ENCODE measurements at places on chromosomes 11 and 22.

DNA sequence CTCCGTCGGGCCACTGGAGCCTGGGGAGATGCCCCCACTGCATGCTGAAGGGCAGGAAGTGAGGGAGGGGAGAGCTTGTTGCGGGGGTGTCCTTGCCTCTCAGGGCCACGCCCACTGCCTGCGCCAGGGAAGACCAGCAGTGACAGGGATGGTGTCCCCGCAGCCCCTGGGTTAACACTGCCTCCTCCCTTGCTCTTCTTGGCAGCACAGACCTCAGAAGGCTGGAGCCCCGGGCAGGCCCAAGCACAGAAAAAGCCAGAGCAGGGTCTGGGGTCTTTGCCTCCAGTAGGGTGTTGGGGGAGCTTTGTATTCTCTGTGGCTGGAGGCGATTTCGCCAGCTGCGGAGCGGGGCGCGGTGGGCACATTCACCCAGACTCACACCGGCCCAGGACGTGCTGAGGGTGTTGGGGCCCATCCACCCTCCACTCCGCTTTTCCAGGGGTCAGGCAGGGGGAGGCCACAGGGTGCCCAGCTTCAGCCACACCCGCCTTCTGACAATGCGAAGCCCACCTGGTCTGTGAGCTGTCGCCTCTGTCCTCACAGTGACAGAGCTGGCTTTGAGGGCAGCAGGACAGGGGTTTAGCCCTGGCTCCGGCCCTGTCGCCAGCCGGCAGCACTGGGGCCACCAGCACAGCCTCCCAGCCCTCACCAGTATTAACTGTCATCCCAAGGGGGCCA, 83.7 kb downstream of the CDKN1C start:
- no peak for DNase-seq

- DNase-seq: no peak
Measured at GRCh38 chr22:48868554-48868953, 959.1 kb downstream of the BRD1 start.

- no peak for DNase-seq
Measured at GRCh38 chr11:69048031-69048693, 570 bp upstream of the TPCN2 start.

DNA sequence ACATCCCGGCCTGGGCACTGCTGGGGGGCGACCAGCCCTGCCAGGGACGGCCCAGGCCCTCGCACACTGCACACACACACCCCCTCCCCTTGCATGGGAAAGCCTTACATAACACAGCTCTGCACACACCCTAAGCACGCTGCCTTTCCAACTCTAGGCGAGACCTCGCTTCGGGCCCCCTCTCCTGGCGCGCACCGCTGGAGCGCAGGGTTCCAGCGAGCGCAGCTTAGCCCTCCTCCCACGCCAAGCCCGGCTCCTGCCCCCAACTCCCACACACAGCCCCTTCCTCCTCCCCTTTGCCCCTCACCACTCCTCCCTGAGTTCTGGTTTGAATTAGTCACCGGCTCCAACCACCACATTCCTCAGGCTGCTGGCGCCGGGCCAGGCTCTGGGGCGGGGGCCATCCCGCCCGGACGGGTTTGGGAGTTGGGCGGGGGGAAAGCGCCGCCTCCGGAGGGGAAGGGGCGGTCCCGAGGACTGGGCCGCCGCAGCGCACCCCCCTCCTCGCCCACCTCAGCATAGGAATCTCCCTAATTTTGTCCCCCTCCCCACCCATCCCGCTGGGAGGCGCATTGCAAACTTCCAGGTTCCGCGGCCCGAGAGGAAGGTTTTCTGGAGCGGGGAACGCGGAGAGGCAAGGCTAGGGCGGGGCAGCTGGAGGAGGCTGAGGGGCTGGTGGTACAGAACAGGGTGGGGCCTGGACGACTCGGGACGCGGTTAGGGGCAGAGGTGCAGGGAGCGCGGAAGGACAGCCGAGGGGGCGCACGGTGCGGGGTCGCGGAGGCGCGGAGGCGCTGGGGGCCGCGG, 966 bp downstream of the AHNAK start:
- no peak for DNase-seq

DNA sequence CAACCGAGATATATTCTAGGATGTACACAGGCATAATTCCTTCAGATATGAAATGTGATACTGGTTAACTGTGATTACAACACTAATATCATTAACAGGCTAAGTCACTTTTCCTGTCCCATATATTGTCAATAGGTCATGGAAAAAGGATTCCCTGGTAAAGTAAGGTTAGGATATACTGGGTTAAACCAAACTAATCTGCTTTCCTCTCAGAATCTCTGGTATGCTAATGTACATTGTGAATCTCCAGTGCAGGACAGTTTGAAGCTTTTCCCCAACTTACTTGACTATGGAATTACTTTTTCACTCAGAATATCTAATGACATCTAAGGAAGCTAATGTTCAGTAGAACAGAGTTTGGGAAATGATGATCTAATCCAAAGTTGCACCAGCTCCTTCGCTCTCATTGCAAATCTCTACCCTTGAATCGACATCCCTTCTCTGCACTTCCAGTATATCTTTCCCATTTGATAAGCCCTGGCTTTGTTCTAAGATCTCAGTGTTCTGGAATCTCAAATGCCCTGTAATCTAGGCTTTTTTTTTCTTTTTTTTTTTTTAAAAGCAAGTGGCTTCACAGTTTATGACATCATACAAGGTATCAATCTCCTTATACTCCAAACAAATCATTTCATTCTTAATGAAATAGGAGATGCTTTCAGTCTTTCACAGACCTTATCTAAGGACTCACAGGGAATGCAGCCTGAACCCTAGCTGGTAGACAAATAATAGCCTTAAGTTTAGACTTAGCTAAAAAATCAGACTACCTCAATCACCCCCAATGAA, 43.8 kb downstream of the COPB1 start:
- DNase-seq: no peak

DNA sequence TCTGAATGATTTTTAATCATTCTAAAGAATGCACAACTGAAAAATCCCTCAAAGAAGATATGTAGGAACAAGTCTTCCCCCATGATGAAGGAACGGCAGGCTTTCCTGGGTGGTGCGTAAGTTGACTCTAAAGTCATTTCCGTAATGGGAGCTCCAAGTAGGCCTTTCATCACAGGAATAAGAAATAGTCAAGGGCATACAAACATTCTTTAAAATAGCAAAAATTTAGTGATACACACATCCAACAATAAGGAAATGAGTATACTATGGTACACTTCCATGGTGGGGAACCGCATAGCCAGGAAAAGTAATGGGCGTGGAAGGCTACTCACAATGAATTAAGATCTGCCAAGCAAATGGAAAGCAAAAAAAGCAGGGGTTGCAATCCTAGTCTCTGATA, 10.7 kb downstream of the CD59 start:
- no peak for DNase-seq

DNA sequence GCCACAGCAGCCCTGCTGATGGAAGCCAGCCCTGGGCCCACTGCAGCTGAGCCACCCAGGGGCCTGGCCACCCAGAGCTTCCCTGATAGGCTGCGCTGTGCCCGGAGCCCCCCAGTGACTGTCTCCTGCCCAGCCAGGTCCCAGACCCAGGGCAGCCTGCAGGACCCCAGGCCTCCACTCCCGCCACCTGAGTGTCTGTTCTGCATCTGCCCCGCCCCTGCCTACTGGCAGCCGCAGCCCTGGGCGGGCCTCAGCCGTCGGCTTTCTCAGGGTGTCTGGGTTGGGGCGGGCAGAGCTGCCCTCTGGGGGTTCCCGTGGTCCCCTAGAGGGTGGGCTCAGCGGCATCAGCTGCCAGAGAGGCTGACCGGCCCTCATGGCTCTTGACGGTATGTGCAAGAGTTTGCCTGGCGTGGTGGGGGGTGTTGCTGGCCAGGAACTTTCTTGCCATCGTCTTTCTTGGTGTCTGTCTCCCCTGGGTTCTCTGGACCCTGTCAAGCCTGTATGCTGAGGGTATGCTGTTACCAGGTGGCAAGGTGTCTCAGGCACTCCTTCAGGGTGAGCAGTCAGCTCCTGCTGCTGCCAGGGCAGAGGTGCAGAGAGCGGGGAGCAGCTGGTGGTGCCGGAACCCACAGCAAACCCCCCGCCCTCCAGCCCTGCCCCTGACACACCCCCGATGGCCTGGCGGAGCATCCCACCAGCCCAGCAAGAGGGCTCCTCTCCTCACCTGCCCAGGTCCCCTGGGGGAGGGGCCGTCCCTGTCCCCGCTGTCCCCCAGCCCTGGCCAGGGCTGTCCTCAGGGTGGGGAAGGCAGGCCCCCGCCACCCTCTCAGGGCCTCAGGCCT, 12.2 kb upstream of the PIM3 start:
- DNase-seq: no peak

GRCh38 chr11:12122083-12122482, 11.7 kb downstream of the MICAL2 start:
- no peak for DNase-seq

- no peak for DNase-seq
Measured at GRCh38 chr11:76153571-76153923, 52.8 kb downstream of the WNT11 start.

DNA sequence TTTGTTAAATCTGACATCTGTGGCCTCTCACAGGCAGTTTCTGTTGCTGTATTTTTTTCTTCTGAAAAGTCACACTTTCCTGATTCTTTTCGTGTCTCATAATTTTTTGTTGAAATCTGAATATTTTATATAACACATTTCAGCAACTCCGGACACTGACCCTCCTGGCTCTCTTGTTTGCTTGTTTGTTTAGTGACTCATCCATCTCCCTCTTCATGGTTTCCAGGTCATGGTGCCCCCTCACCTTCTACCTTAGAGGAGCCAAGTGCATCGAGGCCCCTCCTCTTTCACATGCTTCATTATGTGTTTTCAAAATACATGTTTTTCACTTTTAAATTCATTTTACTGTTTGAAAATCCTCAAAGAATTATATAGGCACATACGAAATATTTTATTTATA, 562.4 kb downstream of the OPCML start:
- no peak for DNase-seq

- DNase-seq: no peak
Measured at GRCh38 chr22:43235445-43236409, 48.8 kb upstream of the TTLL12 start.

- DNase-seq: no peak
Measured at GRCh38 chr22:45304971-45305370, 4.8 kb upstream of the FAM118A start.

GRCh38 chr11:130023204-130023603, 20.6 kb upstream of the PRDM10 start:
- no peak for DNase-seq

DNA sequence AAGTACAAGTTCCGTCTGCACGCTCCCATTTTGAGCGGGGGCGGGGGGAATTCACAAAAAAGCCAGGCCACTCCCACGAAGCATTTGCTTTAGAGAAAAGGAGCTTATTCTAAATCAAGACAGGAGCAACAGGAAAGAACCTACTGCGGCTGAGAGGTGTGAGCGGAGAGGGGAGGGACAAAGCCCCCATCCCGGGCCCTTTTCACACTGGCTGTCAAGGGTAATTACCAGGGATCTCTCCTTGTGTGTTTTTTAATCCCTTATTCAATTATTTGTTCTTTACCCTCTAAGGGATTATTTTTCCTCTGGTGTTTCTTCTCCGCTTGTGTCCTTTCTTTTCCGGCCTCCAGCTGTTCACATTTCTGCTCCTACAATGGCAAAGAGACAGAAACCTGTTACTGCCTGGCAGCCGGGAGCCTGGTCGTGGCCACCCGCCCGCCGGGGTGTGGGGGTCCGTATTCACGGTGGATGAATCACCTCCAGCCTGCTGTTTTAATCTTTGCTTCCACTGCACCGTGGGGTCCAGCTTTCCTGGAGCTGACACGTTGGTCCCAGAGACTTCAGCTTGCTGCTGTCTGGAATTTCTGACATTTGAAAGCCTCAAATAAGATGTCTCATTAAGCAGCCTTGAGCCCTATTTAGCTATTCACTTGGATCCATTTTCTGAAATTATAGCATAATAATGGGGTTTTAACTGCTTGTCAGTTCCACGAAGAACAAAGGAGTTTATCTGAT, 61.4 kb upstream of the FADD start:
- no peak for DNase-seq

DNA sequence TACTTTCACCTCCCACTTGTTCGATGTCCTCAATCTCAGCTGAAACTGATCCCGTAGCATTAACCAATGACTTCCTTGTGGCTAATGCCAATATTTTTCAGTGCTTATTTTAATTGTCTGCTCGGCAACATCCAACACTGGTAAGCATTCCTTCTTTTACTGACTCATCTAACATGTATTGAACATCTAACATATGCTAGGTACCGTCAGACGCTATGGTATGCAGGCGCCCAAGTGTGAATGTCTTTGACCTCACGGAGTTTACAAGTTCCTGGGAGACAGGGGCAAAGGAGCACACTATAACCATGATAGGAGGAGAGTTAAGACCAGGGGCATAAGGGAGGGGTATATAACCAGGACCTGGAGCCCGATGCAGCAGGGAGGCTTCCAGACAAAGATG, 1.7 kb downstream of the BRMS1 start:
- DNase-seq: no peak

- DNase-seq: no peak
Measured at GRCh38 chr11:68541991-68542390, 81.4 kb downstream of the PPP6R3 start.

GRCh38 chr11:45180848-45181192, 34.4 kb downstream of the PRDM11 start:
- peak; percentile 23 for DNase-seq

DNA sequence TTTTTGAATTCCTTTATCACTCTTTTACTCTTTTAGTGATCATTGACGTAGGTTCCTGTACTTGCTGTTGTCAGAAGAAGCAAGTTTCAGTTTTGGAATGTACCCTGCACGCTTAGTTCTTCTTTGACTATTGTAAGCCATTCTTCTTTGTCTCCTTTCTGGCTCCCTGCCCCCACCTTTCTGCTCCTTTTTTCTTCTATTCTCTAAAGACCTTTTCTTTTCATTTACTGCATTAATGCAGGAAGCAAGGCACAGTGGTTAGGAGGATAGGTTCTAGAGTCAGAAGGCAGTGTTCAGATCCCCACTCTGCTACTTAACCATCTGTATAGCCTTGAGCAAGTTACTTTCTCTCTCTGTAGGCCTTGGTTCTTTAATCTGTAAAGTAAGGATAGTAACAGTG, 33.7 kb upstream of the RAG2 start:
- no peak for DNase-seq

DNA sequence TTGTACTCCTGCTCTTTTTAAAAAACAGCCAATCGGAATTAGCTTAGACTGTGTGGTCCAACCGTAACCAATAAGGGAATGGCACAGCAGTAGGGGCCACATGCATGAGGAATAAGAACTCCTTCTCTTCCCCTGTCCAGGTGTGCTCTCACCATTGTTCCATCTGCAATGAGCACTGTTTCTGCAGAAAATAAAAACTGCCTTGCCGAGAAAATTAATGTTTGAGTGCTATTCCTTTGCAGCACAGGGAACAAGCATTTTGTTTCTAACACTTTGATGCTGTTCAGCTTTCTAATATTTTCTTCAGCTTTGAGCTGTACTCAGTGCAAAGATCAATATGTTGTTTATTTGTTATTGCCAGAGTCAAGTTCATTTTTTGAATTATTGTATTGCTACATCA, 57.9 kb downstream of the PIWIL3 start:
- DNase-seq: no peak

DNA sequence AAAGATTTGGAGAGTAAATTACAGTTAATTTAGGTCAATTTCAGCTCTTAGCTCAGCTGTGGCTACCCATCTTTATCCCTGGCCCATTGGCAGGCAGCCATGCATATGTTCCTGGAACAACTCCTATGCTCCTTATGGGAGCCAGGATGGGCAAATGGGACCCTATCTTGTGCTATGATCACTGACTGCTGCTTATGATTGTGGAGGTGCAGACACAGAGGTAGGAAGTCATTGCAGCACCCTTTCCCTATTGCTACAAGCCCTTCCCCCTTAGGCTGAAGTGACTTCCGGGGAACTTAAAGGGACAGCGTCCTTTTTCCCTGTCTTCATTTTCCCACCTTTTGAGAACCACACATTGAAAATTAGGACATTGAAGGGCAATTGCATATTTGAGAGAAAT, 112.7 kb downstream of the FCHSD2 start:
- no peak for DNase-seq

- DNase-seq: no peak
Measured at GRCh38 chr11:11577251-11577855, 44.5 kb downstream of the GALNT18 start.

Data from stimulated activated CD8-positive, alpha-beta memory T cell treated with anti-CD3 and anti-CD28 coated beads, Interleukin-7, amount 100 ng/mL, for 1 hour (primary cell).